ENCODE measurements at places on chromosomes 7 and 10. TPM values are rescaled to one million over a fixed set of nuclear protein-coding genes. Genes with fewer than 3 reads are reported as not detected.
A peak's percentile ranks its signal among the peaks of the same experiment; 100 is the strongest.

DNA sequence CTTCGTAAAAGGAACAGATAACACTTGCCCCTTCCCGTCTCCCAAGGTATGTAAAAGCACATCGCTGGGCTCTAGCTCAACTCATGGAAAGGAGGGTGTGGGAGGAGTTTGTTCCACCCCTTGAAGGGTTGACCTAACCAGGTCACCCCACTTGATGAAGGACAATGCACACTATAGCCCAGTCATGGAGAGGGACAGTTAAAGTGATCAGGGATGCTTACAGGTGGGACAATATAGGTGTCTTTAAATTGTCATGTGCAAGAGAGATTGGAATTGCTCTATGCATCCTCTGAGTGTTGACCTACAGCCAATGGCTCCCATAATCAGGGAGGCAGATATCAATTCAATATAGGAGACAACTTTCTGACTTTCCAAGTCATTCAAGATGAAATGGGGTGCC lies 448.2 kb downstream of the GRID1 start:
- no peak for DNase-seq

GRCh38 chr7:131045526-131045925 lies 282.1 kb upstream of the MKLN1 start:
- no peak for DNase-seq

GRCh38 chr7:7496311-7496710 lies 39.4 kb downstream of the COL28A1 start:
- DNase-seq, result no peak

DNA sequence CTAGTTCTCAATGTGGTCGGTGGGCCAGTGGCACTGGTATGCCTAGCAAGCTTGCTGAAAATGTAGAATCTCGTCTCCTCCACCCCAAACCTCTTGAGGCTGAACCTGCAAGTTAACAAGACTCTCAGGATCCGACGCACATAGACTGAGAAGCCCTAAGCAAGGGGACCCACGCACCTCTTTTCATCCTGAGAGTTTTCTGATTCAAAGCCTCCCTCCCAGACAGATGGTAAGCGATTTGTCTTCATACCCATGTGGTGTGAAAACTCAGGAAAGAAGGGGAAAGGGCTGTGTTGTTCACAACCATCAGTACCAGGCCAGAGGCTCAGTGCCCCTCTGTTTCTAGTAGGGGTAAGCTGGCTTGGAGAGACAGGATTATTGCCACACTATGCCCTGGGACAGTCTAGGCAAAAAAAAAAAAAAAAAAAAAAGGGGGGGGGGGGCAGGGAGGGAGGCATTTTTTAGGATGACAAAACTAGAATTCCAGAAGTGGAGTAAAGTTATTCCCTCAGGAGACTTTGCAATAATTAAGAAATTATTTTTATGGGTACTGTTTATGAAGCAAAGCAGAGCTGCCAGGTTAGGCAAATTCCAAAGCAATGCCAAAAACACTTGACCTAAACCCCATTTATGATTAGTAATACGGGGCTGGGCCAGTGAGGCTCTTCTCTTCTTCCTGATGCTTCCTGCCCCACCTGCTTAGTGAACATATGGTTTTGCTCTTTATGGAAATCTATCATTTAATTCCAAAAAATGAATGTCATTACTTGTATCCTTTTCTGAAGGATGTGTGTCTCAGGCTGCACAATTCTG lies 117.6 kb upstream of the PDLIM1 start:
- DNase-seq, result no peak

Gene AOC1
- 0.59 TPM for total RNA-seq

GRCh38 chr7:159097661-159098423 lies 46.8 kb downstream of the VIPR2 start:
- DNase-seq, result no peak

Gene TEX36
- not detected for total RNA-seq

Gene DEPP1
- 29.6 TPM for total RNA-seq

DNA sequence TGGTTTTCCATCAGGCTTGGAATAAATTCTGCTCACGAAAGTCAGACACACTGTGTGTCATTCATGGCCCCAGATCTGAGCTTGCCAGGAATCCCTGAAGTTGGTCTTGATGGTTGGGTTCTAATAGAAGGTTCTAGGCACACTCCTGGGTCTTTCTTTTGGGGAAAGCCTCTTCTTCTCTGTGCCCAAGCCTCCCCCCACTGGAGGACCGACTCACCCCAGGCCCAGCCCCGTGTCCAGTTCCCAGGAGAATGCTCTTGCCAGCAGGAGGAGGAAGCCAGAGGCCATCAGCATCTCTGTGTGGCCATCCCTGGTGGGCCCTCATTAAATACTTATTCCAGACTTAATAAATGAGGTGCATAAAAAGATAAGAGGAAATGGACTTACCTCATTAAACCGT lies 548.0 kb downstream of the TCERG1L start:
- DNase-seq, result no peak

Gene TRIM73
- total RNA-seq, result 1.7 TPM

DNA sequence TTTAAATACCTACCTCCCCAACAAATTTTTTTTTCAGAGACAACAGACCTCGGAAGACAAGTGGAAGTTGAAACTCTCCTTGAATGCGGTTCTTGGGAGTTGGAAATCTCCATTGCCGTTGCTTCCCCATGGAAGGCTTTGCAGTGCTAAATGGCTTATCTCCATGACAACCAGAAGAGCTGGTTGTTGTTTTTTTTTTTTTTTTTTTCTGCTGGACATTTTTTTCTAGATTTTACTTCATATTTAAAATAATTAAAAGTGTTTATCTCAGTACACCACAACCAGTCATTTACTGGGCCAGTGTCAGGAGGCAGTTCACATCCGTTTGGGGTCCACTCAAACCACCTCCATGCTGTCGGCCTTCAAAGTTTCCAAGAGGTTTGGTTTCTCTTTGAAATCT lies 348.5 kb upstream of the PRKCQ start:
- no peak for DNase-seq

GRCh38 chr7:116180302-116180701 lies 30.0 kb upstream of the TES start:
- DNase-seq, result peak; percentile 63

Gene CPN1
- total RNA-seq, result not detected

- no peak for DNase-seq
These were observed 30.8 kb downstream of the CHCHD3 start for GRCh38 chr7:133051066-133051465.

DNA sequence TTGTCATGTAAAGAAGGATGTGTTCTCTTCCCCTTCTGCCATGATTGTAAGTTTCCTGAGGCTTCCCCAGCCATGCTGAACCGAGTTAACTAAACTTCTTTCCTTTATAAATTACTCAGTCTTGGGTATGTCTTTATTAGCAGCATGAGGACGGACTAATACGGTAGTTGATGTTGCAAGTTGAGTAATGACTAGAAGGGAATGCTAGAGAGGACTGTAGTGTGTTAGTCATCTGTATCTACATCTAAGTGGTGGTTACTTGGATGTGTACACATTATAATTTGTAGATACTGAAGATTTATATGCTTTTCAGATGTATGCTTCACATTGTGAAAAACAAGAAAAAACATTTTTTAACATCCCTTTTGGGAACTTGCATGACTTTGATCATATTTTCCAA lies 244.6 kb downstream of the POLR1F start:
- no peak for DNase-seq

Gene CFAP46
- total RNA-seq, result 0.39 TPM

Gene NEBL
- 29.3 TPM for total RNA-seq

- DNase-seq, result no peak
These were observed 155.6 kb upstream of the GHITM start for GRCh38 chr10:83983578-83984255.

Gene LBX1
- 0.20 TPM for total RNA-seq

DNA sequence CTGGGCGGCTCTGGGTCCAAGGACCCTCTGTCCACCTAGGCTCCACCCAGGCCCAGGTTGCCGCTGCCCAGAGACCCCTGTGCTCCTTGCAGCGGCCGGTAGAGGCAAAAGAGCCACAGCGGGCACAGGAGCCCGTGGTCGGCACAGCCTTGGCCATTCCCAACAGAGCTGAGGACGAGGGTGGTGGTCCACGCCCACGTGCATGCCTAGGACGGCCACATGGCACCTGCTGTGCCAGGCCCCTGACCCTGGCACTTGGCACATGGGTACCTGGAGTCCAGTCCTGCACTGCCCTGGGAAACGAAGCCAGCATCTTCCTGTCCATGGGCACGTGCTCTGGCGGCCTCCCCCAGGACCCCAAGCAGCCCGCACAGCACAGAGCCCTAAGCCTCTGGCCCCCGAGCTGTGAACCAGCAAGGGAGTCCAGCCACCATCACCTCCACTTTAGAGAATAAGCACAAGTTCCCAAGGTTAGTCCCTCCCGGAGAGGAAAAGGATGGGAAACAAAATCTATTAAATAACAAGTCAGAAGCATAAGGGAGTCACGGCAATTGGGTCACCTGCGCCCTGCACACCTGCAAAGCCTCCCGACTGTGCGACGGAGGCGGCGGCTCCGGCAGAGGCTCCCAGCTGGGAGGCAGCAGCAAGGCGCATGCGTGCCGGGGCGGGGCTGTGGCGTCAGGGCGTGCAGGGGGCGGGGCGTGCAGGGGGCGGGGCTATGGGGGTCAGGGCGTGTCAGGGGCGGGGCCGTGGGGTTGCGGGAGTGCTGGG lies 59.1 kb downstream of the STK32C start:
- DNase-seq, result no peak

DNA sequence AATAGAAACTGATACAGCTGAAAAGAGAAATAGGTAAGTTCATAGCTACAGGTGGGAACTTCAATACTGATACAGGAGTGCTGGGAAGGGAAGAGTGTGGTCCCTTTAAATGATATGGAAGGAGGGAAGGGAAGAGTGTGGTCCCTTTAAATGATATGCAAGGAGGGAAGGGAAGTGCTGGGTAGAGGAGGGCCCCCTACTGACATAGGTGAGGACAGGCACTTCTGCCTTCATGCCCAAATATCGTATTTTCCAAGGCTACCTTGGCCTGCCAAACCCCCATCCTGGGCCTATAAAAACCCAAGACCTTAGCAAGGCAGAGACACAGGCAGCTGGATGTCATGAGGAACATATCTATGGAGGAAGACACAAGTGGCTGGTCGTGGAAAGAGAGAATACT lies 92.3 kb downstream of the MAGI2 start:
- DNase-seq, result no peak

Gene COL13A1
- 10.1 TPM for total RNA-seq

Gene RAB11FIP2
- total RNA-seq, result 32.7 TPM
